ENCODE measurements at places on chromosomes 6 and 20. TPM values are rescaled to one million over a fixed set of nuclear protein-coding genes. Genes with fewer than 3 reads are reported as not detected.

Gene HMGCLL1
- total RNA-seq = not detected

Gene SLC17A1
- total RNA-seq = 0.27 TPM

Gene YIPF3
- 59.3 TPM for total RNA-seq

- DNase-seq = no peak
Measured at GRCh38 chr6:87772597-87773530, 70.8 kb upstream of the AKIRIN2 start.

GRCh38 chr20:32988008-32988407, 16.2 kb downstream of the SUN5 start:
- DNase-seq = no peak

GRCh38 chr6:3164388-3164787, 7.0 kb upstream of the TUBB2A start:
- DNase-seq = no peak
